ENCODE measurements at places on chromosomes 13 and 19.
A peak's percentile ranks its signal among the peaks of the same experiment; 100 is the strongest.

- no peak for DNase-seq
Measured at GRCh38 chr19:31054430-31054829, 294.8 kb downstream of the TSHZ3 start.

DNA sequence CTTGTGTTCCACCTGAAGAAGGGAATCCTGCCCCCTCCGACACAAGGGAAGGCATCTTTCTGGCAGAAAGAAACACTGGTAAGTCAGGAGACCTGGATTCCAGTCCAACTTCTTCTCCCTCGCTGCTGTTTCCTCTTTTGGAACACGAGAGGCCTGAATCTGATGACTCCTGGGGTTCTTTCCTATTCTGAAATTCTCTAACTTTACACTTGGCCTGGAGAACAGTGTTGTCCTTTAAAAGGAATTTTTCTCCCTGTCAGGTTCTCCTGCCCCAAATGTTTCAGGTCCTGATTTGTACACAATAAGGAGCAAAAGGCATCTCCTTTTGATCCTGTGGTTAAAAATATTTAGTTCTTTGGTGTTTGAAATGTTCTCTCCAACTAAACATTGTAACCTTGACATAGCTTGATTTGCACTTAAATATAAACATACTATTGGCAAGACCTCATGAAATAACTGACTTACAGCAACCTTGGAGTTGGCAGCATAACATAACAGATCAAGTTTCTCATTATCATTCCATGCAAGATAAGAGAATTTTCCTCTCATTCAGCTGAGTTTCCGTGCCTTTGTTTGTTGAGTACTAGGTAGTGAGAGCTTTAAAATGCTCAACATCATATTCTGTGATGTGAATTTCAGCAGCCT lies 244.8 kb downstream of the COG6 start:
- DNase-seq, result no peak

GRCh38 chr13:73800011-73800410 lies 334.2 kb downstream of the KLF12 start:
- no peak for DNase-seq

- DNase-seq, result no peak
Measured at GRCh38 chr13:44566601-44567000, 9.5 kb downstream of the TSC22D1 start.

DNA sequence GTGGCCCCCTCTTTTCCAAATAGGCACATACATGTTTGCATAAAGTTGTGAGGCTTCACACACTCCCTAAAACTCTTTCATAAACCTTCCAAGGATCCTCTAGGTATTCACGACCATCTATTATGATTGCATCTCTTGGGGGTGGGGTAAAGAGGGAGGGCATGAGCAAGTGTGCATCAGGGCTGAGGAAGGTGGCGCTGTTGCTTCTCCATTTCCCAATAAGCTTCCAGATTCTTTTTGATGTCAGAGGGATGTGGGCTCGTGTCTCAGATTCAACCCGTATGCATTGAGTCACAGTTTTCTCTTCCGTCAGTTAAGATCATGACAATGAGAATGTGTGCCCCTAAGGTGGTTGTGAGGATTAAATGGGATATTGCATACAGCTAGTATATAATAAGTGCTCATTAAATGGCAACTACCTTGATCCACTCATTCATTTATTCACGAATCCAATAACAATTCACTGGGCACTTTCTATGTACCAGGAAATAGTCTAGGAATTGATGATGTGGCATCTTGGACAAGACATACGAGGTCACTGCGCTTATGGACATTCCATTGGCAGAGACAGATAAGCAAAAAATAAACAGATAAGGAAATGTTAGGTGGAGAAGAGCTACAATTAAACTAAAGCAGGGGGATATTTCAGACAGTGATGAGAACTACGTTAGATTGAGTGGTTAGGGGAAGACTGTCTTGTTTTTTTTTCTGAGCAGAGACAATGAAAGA lies 10.3 kb downstream of the CYP2B6 start:
- DNase-seq, result no peak

DNA sequence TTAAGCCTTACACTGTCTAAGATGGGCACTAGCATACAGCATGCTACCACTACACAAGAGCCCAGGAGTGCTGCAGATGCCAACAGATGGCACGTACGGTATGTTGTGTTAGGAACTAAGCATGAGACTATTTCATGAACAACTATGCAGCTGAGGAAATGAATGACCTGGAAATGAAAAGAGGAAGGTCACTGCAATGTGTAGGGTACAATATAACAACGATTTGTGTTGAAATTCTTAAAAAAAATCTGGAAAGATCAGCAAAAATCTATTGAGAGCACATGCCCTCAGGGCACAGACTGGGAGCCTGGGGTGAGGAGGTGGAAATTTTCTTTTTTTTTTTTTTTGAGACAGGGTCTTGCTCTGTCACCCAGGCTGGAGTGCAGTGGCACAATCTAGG lies 14.4 kb downstream of the HAUS8 start:
- DNase-seq, result no peak

GRCh38 chr13:53638040-53638439 lies 609.4 kb downstream of the OLFM4 start:
- no peak for DNase-seq

GRCh38 chr19:29763196-29763595 lies 48.1 kb upstream of the C19orf12 start:
- no peak for DNase-seq

GRCh38 chr13:113417836-113418721 lies 35.2 kb downstream of the ADPRHL1 start:
- DNase-seq, result no peak

GRCh38 chr19:34642241-34642640 lies 34.7 kb downstream of the SCGB2B2 start:
- DNase-seq, result no peak

- DNase-seq, result no peak
Measured at GRCh38 chr19:33231511-33231910, 5.9 kb upstream of the SLC7A10 start.

GRCh38 chr13:19967621-19968020 lies 9.1 kb downstream of the ZMYM2 start:
- DNase-seq, result no peak

GRCh38 chr13:32639502-32640105 lies 53.4 kb downstream of the PDS5B start:
- DNase-seq, result peak; percentile 68

DNA sequence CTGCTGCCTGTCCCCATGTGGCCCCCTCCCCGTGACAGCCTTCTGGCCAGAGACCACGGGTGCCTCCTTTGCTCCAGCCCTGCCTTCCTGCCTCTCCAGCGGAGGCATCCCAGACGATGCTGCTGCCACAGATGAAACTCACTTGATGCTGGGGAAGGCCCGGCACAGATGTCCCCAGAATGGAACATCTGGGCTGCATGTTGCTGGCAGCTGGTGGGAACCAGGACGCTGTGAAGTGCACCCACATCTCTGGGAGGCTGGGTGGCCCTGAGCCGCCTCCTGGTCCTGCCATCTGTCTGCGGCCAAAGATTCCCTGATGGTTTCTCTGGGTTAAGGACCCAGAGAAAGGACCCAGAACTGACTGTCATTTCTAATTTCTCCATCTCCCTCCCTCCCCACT lies 51.9 kb upstream of the PTPRS start:
- DNase-seq, result no peak

- DNase-seq, result no peak
Measured at GRCh38 chr19:35260694-35261304, 8.0 kb upstream of the USF2 start.

DNA sequence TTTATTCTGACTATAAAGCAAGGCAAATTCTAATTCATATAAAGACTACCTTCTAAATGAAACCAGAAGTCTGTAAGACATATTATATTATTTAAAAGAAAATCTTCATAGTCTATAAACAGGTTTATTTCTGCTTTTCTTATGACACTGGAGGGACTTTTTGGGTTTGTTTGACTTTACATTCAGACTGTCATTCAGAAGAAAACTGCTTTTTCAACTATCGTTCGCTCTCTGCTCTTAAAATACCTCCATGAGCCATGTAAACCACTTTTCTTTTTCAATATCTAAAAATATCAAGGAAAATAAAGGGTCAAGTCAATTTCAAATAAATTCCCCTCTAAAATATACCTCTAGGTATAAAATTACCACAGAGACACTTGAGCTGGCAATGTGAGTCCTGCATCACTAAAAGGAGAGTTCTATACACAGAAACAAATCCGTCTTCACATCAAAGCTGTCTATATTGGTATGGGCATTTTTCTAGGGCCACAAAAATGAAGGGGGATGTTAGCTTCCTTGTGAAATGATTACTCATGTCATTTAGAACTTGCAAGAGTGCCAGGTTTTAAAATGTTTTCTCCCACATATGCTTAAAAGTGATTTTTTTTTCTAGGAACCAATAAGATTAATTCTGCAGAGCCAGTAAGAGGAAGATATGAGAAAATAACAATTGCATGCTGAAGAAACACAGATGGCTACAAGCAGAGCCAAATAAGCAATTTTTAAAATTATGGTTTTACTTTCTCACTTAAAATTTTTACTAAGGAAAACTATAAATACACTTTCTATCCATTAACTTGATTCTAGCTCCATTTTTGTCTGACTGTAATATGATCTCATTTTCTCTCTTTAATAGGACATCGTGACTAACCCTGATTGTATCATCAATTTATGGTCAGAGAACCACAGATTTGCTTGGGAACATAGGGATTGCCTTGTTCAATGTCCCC lies 181.8 kb downstream of the TBC1D4 start:
- no peak for DNase-seq

- peak; percentile 44 for DNase-seq
Measured at GRCh38 chr19:48489608-48490216, 20.5 kb downstream of the CYTH2 start.

DNA sequence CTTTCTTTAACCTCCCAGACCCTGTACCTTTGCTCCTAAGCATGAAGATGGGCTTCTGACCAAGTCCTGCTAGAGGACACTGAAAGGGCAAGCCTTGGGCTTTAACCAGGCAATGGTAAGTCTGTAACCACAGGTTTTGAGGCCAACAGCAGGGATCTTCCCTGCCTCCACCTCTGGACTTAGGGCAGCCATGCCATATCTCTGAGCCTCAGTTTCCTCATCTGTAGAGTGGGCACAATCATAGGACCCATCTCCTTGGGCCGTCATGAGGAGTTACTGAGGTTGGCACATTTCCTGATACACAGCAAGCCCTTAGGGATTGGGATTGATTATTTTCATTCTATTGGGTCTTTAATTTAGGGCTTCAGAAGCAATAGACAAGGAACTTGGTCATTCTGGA lies 14.7 kb downstream of the KLK1 start:
- no peak for DNase-seq

GRCh38 chr13:101121608-101122007 lies 294.7 kb downstream of the NALCN start:
- DNase-seq, result no peak

DNA sequence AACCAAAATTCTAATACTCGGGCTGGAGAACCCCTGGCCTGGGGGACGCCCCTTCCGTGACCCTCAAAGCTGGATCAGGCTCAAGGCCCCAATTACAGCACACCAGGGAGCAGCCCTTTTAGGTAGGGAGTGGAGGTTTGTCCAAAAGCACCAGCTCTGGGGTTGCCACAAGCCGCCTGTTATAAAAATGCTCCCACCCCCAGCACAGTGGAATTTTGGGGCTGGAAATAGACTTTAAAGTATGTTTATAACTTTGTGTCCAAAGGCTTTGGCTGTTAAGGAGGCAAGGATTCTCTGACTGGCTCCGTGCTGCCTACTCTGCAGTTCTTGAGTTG lies 564 bp upstream of the GMIP start:
- DNase-seq, result no peak

DNA sequence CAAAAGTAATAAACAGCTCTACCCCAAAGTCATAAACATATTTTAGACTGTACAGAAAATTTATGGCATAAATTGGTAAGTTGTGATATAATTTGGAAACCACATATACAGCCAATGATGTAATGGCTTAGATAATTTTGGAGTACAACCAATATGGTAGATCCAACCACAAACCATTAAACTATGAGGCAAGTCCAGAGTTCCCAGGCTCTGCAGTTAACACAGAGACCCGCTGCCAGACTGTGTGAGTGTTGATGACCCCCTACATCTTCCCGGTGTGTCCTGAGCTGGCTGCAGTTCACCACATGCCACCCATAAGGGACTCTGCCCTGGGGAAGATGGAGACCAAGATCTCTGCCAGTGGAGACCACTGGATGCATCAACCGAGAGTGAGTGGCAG lies 9.9 kb upstream of the SERPINE3 start:
- DNase-seq, result no peak

- peak; percentile 19 for DNase-seq
Measured at GRCh38 chr19:55459950-55460657, 1.3 kb downstream of the ISOC2 start.

DNA sequence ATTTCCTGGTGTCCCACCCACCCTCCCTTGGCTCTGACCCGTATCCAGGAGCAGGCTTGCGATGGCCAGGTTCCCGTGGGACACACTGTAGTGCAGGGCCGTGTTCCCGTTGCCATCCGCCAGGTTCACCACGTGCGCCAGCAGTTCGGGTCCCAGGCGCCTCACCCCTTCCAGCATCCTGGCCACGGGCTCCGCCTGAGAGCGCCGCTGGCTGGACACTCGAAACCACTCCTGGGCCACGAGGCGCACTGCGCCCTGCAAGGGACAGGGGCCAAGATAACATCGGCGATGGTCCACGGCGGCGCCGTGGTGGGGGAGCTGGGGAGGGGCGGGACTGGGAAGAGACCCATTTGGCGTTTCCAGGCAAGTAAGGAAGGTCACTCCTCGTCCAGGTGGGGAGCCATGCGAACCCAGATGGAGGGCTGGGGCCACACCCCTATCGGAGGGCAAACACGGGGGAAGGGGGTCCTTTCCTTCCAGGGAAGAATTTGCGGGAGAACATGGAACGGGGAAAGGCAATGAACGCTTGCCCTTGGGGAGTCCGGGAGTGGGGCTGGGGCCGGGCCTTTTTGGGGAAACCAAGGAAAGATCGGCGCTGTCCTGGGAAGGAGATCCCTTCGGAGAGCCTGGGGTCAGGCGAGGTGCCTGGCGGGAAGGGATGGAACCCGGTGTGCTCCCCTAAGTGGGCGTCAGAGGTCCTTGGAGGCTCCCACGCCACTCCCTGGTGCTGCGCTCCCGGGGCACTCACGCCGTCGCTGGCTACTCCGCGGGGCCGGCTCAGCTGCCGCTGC lies 9.9 kb downstream of the KANK3 start:
- no peak for DNase-seq

GRCh38 chr13:65600702-65601101 lies 1629.4 kb downstream of the PCDH9 start:
- DNase-seq, result no peak

GRCh38 chr19:54489766-54490165 lies 12.9 kb upstream of the LAIR2 start:
- DNase-seq, result no peak

DNA sequence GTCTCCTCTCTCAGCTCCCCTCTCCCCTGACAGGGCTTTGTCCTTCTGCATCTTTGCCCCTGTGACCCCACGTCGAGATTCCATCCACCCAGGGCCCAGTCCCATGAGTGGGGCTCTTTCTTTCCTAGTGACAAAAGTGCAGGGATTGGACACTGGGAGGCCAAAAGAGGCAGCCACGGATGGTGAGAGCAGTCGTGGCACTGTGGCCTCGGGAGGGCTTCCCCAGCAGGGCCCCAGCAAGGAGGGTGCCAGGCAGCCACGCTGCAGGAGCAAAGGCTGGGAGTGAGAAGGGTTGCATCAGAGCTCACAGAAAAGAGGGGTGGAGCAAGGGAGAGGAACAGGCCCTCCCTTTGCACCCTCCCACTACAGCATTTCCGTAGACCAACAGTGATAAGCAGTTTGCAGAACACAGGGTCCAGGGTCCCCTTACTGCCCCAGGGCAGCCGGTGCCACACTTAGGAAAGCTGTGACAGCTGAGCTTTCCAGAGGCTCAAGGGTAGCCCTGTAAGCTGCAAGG lies 4.9 kb downstream of the ZSCAN1 start:
- no peak for DNase-seq

- DNase-seq, result no peak
Measured at GRCh38 chr19:49421039-49421877, 2.0 kb downstream of the PTH2 start.
